ENCODE measurements at places on chromosomes 1 and 21.

GRCh38 chr1:81254560-81254959 is 546.2 kb upstream of the ADGRL2 start:
- no peak for DNase-seq

DNA sequence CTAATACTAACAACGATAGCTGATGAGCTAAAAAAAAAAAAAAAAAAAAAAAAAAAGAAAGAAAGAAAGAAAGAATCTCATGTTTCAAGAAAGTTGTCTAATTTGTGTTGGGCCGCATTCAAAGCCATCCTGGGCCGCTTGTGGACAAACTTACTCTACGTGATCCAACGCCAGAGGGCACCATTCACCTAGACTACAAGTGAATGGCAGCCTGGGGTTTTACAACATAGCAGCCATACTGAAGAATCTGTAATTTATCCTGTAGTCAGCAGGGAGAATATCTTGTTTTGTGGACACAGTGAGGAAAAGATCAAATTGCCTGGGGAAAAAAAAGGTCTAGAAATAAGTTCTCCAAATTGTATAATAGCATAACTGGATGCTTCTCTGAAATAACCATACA is 47.0 kb downstream of the CYP2J2 start:
- no peak for DNase-seq

DNA sequence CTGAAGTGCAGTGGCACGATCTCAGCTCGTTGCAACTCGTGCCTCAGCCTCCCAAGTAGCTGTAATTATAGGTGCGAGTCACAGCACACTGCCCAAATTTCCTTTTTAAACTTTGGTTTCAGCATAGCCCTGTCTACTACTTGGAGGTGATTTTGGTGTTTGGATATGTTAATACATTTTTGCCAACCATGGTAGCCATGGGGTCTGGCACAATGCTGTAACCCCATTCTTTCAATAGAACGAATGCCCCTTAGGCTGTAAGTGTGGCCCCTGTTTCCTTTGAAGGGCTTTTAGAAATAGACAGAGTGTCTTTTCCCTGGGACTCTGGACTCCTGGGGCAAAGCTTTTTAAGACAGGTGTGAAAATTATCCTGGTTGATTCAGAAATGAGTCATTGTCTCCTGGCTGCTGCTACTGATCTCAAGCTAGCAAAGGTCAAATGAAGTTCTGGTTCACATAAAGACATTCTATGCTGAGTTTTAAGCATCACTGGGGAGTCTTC is 141.1 kb upstream of the RUNX1 start:
- DNase-seq: no peak

DNA sequence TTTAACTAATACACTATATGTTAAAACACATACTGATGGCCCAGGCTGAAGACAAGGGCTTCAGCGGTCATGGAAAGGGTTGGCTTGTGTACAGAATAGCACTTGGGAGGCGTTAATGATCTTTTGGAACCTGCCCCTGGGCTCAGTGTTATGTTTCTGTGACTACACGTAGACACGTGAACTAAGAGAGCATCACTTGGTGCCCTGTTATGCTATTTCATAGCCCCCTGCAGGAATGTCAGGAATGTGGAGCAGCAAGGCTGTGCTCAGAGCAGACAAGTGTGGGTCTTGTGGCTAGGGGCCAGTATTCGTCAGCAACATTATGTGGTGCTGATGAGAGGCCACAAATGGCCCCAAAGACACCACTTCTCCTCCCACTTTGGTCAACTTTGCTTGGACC is 132.4 kb downstream of the MAP3K21 start:
- no peak for DNase-seq

DNA sequence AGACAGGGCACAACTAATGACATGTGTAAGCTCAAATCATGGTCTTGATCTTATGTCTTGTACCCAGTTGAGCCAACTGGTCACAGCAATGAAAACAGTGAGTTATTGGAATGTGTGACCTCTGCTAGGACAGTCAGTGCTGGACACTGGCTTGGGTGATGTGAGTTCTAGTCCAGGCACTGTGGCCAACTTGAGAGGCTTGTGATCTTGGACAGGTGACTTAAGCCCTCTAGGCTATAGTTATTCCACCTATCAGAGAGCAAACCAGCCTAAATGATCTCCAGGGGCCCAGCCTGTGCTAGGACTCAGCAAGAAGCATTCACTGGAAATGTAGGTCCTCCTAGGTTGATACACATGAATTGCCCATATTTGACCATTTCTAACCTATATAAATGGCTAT is 1.1 kb downstream of the KCNE2 start:
- no peak for DNase-seq

DNA sequence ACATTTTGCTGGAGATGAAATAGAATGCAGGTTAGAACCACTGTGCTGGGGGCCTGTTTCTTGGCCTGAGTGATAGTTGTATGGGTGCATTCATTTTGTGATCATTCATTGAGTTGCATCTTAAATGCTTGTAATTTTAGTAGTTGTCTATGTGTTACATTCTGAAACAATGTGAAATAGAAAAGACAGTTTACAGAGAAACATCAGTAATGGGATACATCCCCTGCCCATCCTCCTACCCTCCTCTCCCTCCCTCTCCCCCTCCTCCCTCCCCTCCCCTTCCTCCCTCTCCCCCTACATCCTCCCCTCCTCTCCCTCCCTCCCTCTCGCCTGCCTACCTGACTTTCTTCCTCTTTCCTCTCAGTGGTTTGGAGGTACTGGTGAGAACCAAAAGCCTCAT is 54.5 kb upstream of the COL6A1 start:
- no peak for DNase-seq

- no peak for DNase-seq
Observed at GRCh38 chr1:230681599-230681998, 32.3 kb downstream of the AGT start.

- no peak for DNase-seq
Observed at GRCh38 chr1:199313444-199313843, 674.6 kb downstream of the PTPRC start.
